ENCODE measurements at places on chromosomes 3 and 15.

DNA sequence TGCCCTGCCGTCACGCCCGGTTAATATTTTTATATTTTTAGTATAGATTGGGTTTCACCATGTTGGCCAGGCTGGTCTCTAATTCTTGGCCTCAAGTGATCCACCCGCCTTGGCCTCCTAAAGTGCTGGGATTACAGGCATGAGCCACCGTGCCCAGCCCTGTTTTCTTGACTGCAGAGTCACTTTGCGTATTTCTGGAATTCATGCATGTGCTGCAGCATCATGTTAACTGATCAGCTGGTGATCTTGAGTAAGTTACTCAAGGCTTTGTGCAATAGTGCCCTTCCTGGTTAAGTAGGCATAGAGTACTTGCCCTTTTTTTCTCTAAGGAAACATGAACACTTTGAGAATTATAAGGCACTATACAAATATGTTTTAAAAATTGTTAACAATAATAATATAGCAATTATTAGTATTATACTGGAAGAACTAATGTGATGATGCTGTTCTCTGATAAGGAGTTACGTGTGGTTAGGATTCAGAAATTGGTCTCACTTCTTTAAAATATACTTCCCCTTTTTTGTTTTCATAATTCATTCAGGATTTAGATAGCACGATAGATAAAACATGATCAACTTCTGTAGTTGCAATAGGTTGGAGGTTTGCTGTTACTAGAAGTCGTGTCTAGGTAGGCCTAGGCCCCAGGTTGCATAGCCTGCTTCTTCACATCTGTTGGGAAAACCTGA is 33.6 kb downstream of the GPR171 start:
- no peak for DNase-seq

GRCh38 chr3:16309558-16309957 is 44.5 kb downstream of the OXNAD1 start:
- no peak for DNase-seq

- no peak for DNase-seq
These were observed 211.9 kb upstream of the GOLGA6L4 start for GRCh38 chr15:84023636-84024035.

GRCh38 chr3:10263646-10264363 is 15.5 kb downstream of the TATDN2 start:
- DNase-seq: no peak

DNA sequence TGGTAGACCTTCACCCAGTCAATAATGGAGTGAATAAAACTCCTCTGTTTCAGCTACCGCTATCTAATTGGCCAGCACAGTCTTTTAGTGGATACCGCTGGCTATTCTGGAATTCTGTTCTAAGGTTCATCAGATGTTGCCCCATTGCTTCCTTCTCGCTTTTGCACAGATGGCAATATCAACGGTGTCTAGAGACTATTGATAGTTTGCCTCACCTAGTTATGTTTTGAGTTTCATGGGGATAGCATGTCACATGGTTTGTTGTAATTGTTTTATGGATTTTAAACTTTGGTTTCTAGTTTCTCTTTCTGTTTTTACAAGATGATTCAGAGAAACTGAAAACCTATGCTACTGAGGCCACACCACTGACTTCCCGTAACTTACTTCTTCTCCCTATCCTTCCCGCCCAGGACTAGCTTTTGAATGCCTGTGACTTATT is 2.0 kb downstream of the XRN1 start:
- DNase-seq: no peak

Measured in osteocyte (in vitro differentiated cells).